Renal pelvis (tissue), 12 donors: ENCODE measurements at places on chromosomes 3 and 15. TPM values are rescaled to one million over a fixed set of nuclear protein-coding genes. Genes with fewer than 3 reads are reported as not detected.

GRCh38 chr3:177169936-177170722 lies 27.2 kb downstream of the TBL1XR1 start:
- no peak for DNase-seq

The ACAN gene
- polyA plus RNA-seq = 3.0 TPM

The EFCC1 gene
- 2.3 TPM for polyA plus RNA-seq

- no peak for DNase-seq
Measured at GRCh38 chr15:41492597-41493204, 973 bp upstream of the ITPKA start.

DNA sequence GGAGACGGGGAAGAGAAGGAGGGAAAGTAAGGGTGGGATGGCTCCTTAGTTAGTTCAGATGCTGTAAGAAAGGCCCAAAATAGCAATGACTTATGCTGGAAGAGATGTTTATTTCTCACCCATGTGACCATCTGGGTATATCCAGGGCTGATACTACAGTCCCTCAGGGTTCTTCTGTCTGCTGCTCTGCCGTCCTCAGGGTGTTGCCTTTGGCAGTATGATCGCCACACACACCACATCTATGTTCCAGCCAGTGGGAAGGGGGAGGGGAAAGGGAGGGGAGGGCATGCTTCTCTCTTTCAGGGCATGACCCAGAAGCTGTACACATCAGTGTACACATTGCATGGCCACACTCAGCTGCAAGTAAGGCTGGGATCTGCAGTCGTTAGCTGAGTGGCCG lies 10.2 kb downstream of the CD276 start:
- DNase-seq = no peak

DNA sequence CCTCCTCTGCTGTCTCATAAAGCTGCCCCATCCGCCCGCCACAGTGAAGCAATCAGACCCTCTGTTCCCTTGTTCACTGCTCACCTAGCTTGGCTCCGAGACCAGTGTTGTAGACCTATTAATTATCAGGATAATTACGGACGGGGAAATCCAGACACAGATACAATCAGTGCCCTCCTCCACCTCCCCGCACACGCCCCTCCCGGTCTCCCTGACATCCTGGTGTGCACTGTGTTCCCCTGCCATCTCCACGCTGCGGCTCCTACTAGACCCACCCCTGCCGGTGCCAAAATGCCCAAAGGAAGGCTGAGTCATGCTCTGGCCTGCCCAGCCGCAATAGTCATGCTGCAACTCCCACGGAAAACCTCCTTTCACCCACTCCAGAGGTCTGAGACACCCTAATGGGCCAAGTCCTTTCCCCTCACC lies 277.3 kb upstream of the TLE3 start:
- no peak for DNase-seq

DNA sequence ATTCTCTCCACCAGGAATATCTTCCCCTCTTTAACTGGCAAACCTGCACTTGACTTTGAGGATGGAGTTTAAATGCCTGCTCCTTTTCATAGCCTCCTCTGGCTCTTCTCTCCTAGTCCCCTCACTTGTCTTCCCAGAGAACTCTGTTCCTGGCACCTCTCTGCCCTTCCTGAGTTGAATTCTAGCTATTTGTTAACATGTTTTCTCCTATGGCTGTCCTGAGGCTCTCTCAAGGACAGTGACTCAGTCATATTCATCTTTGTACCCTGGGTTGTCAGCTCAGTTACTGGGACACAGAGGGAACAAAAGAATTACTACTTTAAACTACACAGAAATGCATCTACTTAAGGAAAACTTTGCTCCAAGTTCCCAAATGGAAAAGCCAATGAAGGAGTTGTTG lies 365.1 kb upstream of the ICE2 start:
- DNase-seq = no peak

- no peak for DNase-seq
Measured at GRCh38 chr3:143070977-143071551, 48.5 kb upstream of the CHST2 start.

- no peak for DNase-seq
Measured at GRCh38 chr3:38478901-38479300, 17.2 kb upstream of the EXOG start.

The CD200R1 gene
- polyA plus RNA-seq = 0.67 TPM

DNA sequence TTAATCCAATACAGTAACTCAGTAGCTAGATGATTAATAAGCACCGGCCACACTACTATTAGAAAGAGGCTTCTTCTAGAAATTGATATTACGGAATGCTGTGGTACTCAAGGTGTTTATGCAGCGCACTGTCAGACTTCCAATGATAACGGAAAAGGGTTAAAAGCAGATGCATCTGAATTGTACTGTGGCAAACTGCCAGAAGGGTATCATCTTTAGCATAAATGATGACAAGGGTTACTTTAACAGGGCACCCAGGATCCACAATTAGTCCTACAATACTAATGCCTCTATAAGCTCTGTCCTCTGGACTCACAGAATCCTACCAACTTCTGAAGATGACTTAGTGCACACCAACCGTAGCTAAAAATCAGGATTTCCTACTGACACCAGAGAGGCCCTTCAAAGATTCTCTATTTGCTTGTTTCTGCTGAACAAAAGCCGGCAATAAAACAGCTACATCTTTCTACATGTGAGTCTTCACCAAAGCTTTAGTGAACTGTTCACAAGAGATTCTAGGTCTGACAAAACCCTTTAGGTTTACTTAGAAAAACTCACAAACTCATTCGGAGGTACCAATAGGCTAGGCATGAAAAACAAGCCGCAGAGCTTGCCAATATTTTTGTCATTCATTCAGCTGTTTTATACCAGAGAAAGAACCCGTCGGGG lies 7.1 kb downstream of the SATB1 start:
- DNase-seq = no peak

- DNase-seq = no peak
Measured at GRCh38 chr3:110027446-110028080, 690.2 kb upstream of the DPPA4 start.

- DNase-seq = peak; percentile 24
Measured at GRCh38 chr3:73056014-73056844, 5.2 kb upstream of the EBLN2 start.

GRCh38 chr15:51355096-51355495 lies 13.6 kb downstream of the GLDN start:
- DNase-seq = no peak

DNA sequence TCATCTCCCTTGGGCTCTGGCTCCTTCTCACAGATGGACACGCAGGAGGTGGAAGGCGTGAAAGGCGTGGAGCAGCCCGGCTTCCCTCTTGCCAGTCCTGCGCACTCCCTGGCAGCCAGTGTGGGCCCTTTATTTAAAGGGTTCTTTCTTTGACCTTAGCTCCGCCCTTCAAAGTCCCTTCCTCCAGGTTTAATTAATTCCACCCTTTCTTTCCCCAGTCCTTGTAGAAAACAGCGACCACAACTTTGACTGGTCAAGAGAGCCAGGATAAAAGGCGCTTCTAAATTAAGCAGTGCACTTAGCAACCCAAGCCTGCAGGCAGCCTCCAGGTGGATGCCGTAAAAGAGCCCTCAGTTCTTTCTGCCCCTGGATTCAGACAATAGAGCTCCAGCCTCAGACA lies at the start of gene HDC:
Gene HDC, minus strand, starts transcription at position 107 of the 400 bp plus-strand sequence. Its CDS starts 103 bp downstream, at position 4.
- no peak for DNase-seq

- DNase-seq = peak; percentile 44
Measured at GRCh38 chr3:174439331-174440252, 419.5 kb upstream of the NAALADL2 start.

- DNase-seq = no peak
Measured at GRCh38 chr3:194982472-194982871, 288.5 kb downstream of the XXYLT1 start.

The PRR20G gene
- polyA plus RNA-seq = not detected

DNA sequence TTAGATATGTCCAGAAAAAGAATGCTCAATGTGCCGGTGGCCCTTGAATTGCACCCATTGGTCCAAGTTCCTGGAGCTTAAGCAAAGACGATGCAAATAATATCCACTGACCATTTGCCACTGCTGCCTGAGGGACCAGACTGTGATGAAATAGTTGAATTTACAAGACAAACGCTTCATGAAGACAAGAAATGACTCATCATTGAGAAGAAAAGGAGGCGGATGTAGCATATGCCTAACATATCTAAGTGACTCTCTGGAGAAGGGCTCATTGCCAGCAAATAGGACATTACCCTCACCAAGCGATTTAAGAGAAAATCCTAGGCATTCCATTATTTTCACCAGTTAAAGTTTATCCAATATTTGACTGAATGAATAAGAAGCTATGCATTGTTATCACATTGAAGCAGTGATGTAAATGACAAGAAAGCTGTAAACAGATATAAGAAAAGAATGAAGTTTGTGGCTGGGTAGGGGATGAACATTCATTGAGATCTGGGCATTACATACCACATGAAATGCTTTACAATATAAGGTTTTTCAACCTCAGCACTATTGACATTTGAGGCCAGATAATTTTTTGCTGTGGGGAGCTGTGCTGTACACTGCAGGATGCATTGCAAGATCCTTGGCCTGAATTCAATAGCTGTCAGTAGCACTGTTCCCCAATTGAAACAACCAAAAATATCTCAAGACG lies 48.9 kb upstream of the CPNE4 start:
- DNase-seq = no peak

- DNase-seq = no peak
Measured at GRCh38 chr15:86483936-86484335, 404.3 kb downstream of the AGBL1 start.

- no peak for DNase-seq
Measured at GRCh38 chr3:94036909-94037507, 8.6 kb upstream of the STX19 start.

DNA sequence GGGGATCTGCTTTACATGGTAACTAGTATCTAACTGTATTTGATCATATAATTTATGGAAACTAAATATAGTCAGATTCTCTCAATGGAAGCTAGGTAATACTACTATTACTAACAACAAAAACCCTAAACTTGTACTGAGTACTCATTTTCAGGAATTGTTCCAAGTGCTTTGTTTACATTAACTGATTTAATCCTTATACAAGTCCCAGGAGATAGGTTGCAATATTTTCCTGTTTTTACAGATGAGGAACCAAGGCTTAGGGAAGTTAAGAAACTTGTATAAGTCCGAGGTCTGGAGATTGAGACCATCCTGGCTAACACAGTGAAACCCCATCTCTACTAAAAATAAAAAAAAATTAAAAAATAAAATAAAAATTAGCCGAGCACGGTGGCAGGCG lies 7.5 kb upstream of the MTHFS start:
- DNase-seq = no peak

- DNase-seq = no peak
Measured at GRCh38 chr15:74121039-74121438, 9.3 kb upstream of the ISLR2 start.

DNA sequence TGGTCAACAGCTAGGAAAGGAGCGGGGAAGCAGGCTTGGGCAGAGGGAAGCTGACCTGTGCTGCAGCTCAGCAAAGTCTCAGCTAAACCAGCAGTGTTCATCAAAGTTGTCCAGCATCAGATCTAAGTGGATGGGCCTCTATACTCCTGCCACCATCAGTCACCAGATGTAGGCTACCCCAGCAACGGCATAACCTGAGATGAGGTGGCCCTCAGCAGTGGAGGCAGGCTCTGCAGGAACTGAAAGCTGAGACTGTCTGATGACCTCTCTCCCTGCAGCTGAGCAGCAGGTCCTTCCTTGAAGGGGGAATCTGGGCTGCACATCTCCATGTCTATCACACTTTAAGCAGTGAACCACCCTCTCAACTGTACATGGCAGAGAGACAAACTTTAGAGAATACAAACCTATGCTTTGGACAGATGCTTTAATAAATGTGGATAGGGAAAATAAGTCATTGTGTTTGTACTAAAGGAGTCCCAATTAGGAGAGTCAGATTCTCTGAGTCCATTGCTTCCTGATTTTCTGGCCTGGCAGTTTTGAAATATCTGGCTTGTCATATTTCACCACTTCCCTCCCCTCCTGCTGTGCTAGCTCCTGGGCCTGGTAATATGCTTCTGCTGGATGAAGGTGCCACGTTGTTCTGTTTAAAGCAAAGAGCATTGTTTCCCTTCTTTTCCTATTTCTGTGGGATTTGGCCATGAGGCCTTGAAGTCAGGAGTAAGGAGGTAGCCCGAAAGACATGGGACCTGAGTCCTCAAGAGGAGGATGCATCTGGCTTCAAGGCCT lies 11.1 kb upstream of the PSTPIP1 start:
- DNase-seq = no peak

- no peak for DNase-seq
Measured at GRCh38 chr3:151843275-151843674, 29.4 kb downstream of the AADAC start.

The NTRK3 gene
- 8.7 TPM for polyA plus RNA-seq
